ENCODE measurements at places on chromosomes 13 and 19.

DNA sequence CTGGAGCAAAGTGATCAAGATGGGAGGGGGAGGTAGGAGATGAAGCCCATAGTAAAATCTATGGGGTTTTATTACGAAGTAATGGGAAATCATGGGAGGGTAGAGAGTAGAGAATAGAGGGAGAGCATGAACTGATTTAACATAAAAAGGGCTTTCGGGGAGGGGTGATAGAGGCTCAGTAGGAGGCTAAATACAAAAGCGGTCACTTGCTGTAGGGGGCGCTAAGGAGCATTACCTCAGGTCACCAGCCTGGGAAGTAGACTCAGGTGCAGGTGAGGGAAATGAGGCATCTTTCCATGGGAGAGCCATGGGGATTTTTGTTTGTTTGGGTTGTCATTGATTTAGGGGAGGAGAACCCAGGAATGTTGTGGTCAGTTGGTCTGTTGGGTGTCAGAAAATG lies 14.1 kb downstream of the KRTDAP start:
- no peak for DNase-seq

- DNase-seq, result no peak
Observed at GRCh38 chr19:55257461-55258420, 1.1 kb downstream of the PPP6R1 start.

- no peak for DNase-seq
Observed at GRCh38 chr13:25847635-25848626, 203.9 kb downstream of the SHISA2 start.

DNA sequence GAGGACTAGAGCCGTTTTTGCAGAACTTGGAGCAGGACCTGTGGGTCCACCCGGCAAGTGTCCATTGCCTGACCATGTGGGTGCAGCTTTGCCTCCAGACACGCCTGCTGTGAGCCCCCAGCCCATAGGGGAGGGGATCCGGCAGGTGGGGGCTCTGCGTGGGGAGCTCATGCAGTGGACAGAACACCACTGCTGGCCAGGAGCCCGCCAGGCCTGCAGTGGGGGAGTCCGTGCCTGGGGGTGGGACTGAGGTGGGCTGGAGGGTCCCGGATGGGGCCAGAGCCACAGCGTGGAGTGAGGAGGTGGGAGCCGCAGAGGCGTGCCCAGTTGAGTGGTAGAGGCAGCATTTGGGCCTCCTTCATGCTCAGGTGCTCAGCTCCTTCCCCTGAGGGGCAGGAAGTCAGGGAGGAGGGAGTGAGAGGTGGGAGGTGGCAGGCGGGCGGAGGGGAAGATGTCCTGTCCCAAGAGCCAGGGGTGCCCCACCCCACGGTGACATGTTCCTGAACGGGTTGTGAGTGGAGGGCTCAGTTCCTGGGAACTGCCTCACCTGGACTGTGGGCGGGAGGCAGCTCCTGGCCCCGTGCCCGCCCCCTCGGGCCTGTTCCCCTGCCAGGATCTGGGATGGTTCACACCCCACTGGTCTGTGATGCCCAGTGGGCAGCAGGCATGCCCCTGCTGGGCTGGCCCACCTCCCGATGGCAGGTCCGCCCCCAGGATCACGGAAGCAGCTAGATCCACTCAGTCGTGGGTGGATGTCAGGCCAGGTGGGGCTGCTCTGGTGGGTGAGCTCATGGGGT lies 8.8 kb downstream of the ADAT3 start:
- DNase-seq, result no peak

Data from esophagus squamous epithelium (tissue), 5 donors.